ENCODE measurements at places on chromosomes 16 and 17. TPM values are rescaled to one million over a fixed set of nuclear protein-coding genes. Genes with fewer than 3 reads are reported as not detected.

GRCh38 chr17:60155815-60156214 lies 6.0 kb downstream of the CA4 start:
- no peak for DNase-seq
- H3K27ac ChIP-seq = no peak overlapping the region

DNA sequence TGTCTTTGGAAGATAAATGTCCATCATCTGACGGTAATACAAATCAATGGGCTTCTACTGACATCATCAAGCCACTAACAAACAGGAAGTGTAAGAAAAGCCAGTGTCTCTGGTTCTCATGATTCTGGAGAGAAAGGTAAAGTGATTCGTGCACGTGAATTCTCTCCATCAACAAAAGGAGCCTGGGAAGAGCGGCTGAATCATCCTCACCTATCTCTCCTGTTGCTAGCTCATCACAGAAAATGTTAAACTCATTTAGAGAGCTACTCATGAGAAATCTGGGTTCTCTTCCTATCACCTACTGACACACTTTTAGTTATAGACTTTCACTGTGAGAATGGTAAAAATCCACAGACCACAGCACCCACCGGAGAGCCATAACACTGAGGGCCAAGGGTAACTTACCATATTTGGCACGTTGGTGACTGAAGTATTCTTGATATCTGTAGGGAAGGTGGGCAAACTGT lies 70.3 kb downstream of the CREBBP start:
- H3K27me3 ChIP-seq = no peaks in the 10 kb centered on the region
- H3K27ac ChIP-seq = no peak overlapping the region
- no peak overlapping the region for H3K4me3 ChIP-seq
- DNase-seq = no peak
- H3K36me3 ChIP-seq = peaks cover 22% of the 10 kb centered on the region

GRCh38 chr17:66562119-66562518 lies 259.7 kb downstream of the PRKCA start:
- no peak overlapping the region for H3K4me3 ChIP-seq
- peaks cover 44% of the 10 kb centered on the region for H3K4me1 ChIP-seq
- DNase-seq = no peak
- H3K27me3 ChIP-seq = no peaks in the 10 kb centered on the region
- H3K36me3 ChIP-seq = peaks cover 18% of the 10 kb centered on the region

GRCh38 chr16:19713697-19714096 lies 4.3 kb downstream of the KNOP1 start:
- DNase-seq = no peak
- no peaks in the 10 kb centered on the region for H3K27me3 ChIP-seq
- H3K27ac ChIP-seq = no peak overlapping the region
- H3K4me3 ChIP-seq = no peak overlapping the region

GRCh38 chr17:75133001-75133400 lies 1.5 kb upstream of the NT5C start:
- no peak for DNase-seq
- H3K27me3 ChIP-seq = peaks cover 6% of the 10 kb centered on the region
- peaks cover 7% of the 10 kb centered on the region for H3K4me1 ChIP-seq
- peaks cover 8% of the 10 kb centered on the region for H3K36me3 ChIP-seq
- H3K27ac ChIP-seq = no peak overlapping the region
- H3K4me3 ChIP-seq = no peak overlapping the region

DNA sequence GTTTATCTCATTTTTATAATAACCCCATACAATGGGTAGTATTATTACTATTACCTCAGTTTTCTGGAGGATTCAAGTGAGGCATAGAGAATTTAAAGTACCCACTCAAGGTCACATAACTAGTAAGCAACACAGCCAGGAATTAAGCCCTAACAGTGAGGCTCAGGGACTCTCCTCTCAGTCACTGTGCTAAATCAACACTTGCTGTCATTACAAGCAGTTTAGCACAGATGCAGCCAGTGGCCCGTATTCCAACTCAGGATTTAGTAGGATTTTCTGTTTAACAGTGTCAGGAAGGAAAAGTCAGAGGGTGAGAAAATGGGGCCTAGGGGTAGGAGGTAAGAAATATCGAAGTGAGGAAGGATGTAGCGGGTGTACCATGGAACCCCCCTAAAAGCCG lies 536.9 kb downstream of the TMEM114 start:
- no peaks in the 10 kb centered on the region for H3K4me1 ChIP-seq
- H3K36me3 ChIP-seq = no peaks in the 10 kb centered on the region
- no peaks in the 10 kb centered on the region for H3K27me3 ChIP-seq
- no peak for DNase-seq

DNA sequence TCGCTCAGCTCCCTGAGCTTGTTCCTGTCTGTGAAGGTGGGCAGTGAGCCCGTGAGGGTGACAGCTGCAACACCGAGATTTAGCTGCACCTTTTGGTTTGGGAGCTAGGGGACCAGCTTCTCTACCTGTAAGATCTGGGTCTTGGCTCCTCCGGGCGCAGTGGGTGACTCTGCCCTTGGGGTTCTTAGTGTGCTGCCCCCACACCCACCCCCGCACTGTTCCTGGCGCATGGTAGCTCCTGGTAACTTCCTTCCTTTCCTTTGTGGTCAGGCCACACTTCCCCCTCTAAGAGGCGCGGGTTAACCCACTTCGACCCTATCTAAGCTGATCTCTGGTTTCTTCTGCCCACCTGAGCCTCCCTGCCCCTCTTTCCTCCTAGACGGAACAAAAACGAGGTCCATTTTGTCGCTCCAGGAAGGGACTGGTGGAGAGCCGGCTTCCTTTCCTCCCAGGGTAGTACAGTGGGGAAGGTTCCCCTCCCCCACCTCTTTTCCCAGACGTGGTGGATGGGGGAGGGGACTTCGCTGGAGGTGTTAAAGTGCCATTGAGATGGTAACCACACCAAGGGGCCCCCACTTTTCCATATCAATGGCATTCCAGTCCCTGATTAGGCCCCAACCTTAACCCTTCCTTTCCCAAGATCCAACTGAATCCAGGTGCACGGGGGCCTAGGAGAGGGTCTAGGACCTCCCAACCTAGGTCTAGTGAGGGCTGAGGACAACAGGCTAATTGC lies 4.6 kb upstream of the CLDN9 start:
- peaks cover 14% of the 10 kb centered on the region for H3K4me1 ChIP-seq
- DNase-seq = no peak
- no peak overlapping the region for H3K27ac ChIP-seq
- H3K4me3 ChIP-seq = no peak overlapping the region

DNA sequence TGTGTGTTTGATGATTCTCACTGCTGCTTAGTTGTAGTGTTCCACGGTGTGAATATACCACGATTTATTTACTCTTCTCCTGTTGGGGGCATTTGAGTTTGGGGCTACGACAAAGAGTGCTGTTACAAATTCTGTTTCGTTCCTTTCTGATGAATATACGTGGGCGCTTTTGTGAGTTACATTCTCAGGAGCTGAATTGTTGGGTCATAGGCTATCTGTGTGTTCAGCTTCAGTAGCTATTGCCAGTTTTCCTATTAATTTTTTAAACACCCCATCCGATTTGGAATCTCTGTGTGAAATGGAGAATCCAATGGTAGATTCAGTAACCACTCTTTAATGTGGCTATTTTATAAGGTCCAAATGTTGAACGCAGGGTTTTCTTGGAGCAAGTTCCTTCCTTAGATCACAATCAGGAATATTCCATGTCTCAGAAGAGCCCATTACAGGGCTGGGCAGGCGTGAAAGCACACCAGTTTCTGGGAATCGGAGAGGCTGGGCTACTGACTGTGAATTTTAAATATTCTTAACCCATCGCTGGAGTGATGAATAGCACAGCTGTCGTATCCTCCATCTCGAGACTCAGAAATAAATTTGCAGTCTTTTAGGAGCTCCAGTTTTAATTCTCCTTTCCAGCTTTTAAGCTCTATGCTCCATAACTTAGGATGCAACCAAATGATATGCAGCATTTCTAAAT lies 115.9 kb downstream of the PITPNC1 start:
- H3K36me3 ChIP-seq = no peaks in the 10 kb centered on the region
- peaks cover 2% of the 10 kb centered on the region for H3K27me3 ChIP-seq
- H3K4me1 ChIP-seq = peaks cover 38% of the 10 kb centered on the region
- H3K4me3 ChIP-seq = no peak overlapping the region
- H3K27ac ChIP-seq = no peak overlapping the region
- no peak for DNase-seq

FBXO39 gene
- total RNA-seq = not detected

KRTAP4-2 gene
- not detected for total RNA-seq

PRAC2 gene
- total RNA-seq = not detected

GRIN2A gene
- total RNA-seq = 0.07 TPM

GAS7 gene
- 7.4 TPM for total RNA-seq
